Esophagus squamous epithelium (tissue), 5 donors: ENCODE measurements at places on chromosomes 7 and 10.
A peak's percentile ranks its signal among the peaks of the same experiment; 100 is the strongest.

- DNase-seq, result no peak
These were observed 291.3 kb downstream of the SEMA3D start for GRCh38 chr7:84895563-84895962.

GRCh38 chr7:50467817-50468610, 17.9 kb upstream of the FIGNL1 start:
- peak; percentile 25 for DNase-seq

DNA sequence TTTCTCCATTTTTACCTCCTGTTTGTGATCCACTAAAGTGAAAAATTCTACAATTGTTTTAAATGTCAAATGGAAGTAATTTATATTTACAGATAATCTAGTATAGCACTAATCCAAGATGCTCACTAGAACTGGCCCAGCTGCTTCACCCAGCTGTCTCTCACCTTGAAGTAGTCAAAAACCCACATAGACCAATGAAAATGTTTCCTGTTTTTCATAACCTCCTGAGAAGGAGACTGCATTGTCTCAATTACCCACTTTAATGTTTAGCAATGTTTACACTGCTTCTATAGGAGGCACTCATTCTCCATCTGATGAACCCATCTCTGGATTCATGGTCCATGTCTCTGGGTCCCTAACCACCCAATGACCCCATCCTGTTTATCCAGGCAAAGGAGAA, 56.1 kb upstream of the ADO start:
- DNase-seq, result no peak

- no peak for DNase-seq
These were observed 39.5 kb downstream of the TSPAN14 start for GRCh38 chr10:80493522-80494051.

DNA sequence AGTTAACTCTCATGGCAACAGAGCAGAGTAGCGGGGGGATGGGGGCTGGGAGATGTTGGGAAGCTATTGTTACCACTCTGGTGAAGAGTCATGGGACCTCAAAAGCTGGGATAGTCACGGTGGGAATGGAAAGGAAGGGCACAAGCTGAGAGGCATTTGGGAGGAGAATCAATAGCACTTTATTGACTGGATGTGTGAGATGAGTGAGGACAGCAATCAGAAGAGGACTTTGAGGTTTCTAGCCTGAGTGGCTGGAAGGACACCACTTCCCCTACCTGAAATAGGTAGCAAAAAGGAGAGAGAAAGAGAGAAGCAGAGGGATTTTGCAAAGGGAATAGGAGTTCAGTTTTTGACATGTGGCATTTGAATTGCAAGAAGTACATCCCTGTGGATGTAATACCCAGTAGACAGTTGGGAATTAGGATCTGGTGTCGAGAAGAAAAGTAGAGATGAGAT, 27.2 kb downstream of the SCD start:
- DNase-seq, result no peak

DNA sequence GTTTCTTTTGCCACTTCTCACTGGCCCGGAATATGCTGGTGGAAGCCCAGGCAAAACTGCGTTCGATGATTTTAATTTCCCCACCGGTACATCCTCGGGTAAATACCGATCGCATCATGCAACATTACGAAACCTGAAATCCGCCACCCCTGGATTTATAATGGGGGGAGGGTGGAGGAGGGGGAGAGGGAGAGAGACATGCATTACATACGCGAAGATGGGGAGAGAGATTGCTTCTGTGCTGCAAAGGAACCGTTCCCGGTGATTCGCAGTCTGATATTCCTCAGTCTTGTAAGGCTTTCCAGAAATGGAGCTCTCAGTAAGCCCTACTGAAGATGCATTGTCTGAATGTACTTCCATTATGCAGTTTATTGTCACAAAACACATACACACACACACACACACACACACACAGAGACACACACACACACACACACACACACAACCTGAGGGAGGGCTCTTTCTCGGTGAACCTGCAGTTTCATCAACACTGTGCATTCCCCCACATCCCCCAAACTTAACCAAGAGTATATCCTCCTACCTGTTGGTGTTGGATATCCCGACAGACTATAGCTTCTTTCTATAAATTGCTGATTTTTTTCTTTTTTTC, 741 bp downstream of the GPR85 start:
- DNase-seq, result no peak
